MM.1S (cell line): ENCODE measurements at places on chromosomes 5 and 9.

- H3K27ac ChIP-seq: no peak overlapping the region
- no peaks in the 10 kb centered on the region for H3K27me3 ChIP-seq
- no peaks in the 10 kb centered on the region for H3K36me3 ChIP-seq
- DNase-seq: no peak
- no peaks in the 10 kb centered on the region for H3K4me1 ChIP-seq
- H3K4me3 ChIP-seq: no peak overlapping the region
Measured at GRCh38 chr5:57360871-57361270, 121.7 kb downstream of the ACTBL2 start.

DNA sequence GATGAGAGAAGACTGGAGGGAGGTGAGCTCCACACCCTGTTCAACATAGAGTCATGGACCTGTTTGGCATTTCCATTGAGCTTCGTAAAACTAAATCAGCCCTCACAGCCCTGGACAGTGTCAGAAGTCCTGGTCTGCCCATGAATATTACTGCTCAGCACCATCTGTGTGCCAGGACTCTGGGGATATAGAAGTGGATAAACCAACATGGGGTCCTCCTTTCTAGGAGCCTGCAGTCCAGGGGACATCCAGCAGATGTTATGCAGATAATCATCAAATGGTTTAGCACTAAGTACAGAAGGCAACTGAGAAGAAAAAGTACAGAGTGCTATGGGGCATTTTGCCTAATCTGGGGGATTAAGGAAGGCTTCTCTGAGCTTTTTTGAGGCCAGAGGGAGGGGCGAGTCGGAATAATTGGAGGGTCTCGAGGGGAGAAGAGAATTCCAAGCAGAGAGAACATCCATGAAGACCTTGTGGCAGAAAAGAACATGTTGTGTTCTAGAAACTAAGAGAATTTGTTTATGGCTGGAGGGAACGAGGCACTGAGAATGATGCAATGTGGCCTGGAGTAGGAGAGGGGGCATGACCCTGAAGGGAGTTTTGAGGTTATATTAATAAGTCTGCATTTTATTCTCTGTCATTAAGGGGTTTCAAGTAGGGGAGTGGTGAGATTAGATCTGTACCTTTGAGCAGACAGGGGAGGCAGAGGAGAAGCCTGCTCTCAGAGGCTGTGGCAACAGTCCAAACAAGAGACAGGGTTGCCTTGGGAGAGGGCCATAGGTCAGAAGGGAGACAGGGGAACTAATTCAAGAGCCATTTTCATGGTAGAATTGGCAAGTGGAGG lies 63.5 kb upstream of the SLC2A8 start:
- H3K4me3 ChIP-seq: no peak overlapping the region
- H3K27me3 ChIP-seq: no peaks in the 10 kb centered on the region
- no peaks in the 10 kb centered on the region for H3K4me1 ChIP-seq

DNA sequence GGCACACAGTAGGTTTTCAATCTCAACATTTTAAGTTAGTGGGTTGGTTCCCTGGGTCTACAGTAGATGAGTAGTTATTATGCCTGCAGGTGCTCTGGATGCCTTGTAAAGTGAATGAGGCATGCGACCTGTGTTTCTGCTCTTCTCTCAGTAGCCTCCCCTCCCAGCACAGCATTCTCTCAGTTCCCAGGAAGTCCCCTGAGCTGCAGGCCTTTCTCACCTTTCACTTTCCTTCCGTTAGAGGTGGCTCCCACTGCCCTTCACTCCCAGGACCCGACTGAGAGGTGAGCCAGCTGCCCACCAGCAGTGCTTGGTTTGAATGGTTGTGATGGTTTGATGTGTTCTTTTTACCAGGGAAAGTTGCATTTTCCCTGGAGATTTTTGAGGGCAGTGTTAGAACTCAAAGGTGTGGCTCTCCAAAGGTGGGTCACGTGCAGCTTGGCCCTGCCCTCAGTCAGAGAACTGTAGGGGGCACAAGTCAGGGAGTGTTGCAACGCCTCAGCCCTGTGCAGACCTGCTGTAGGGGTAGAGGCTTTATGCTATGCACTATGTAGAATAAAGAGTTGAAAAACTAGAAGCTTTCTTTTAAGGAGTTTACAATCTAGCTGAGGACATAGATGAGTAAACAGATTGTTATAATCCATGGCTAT lies 173.8 kb downstream of the NTRK2 start:
- no peak for DNase-seq
- no peak overlapping the region for H3K4me3 ChIP-seq
- H3K27me3 ChIP-seq: no peaks in the 10 kb centered on the region
- H3K36me3 ChIP-seq: no peaks in the 10 kb centered on the region
- H3K4me1 ChIP-seq: 0 out of 2 replicates have a peak, but pooled peaks cover 6% of the 10 kb centered on the region
- no peak overlapping the region for H3K27ac ChIP-seq

DNA sequence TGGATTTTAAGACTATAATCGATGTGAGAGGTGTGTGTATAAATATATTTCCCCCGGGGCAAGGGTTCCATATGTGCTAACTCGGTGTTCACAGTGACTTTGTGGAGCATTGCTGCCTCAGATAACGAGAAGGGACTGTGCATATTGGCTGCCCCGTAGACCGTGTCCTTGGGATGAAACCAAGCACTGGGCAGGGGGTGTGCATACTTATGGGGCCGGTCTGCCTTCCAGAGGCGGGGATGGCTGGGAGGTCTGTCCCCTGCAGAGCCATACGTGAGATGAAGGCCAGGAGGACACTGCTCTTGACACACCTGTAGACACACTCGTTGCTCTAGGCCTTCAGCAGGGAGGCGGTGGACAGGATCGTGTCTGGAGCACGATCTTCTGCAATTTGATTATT lies 56.0 kb upstream of the ZNF354A start:
- no peak for DNase-seq
- H3K27me3 ChIP-seq: no peaks in the 10 kb centered on the region
- H3K4me3 ChIP-seq: no peak overlapping the region

- H3K4me1 ChIP-seq: no peaks in the 10 kb centered on the region
- DNase-seq: no peak
- H3K4me3 ChIP-seq: no peak overlapping the region
- H3K36me3 ChIP-seq: no peaks in the 10 kb centered on the region
- no peaks in the 10 kb centered on the region for H3K27me3 ChIP-seq
- no peak overlapping the region for H3K27ac ChIP-seq
Measured at GRCh38 chr9:13970018-13970417, 343.9 kb downstream of the NFIB start.

- H3K4me3 ChIP-seq: no peak overlapping the region
- DNase-seq: no peak
- peaks cover 10% of the 10 kb centered on the region for H3K4me1 ChIP-seq
- no peaks in the 10 kb centered on the region; the same call in 1 of the 2 replicates for H3K27me3 ChIP-seq
Measured at GRCh38 chr5:24385617-24386016, 259.2 kb downstream of the CDH10 start.

- no peak overlapping the region for H3K27ac ChIP-seq
- H3K4me1 ChIP-seq: no peaks in the 10 kb centered on the region
- DNase-seq: no peak
- H3K36me3 ChIP-seq: no peaks in the 10 kb centered on the region
Measured at GRCh38 chr9:33375841-33376321, 26.5 kb downstream of the AQP7 start.

- no peak overlapping the region for H3K4me3 ChIP-seq
- H3K27ac ChIP-seq: no peak overlapping the region
- no peaks in the 10 kb centered on the region for H3K36me3 ChIP-seq
- peak; percentile 54 for DNase-seq
- no peaks in the 10 kb centered on the region for H3K27me3 ChIP-seq
Measured at GRCh38 chr5:45038366-45038987, 229.7 kb downstream of the MRPS30 start.

- H3K4me1 ChIP-seq: peaks cover 12% of the 10 kb centered on the region; the same call in 1 of the 2 replicates
- peak overlapping the region; percentile 34; the same call in 1 of the 2 replicates for H3K27ac ChIP-seq
- DNase-seq: peak; percentile 42
- H3K27me3 ChIP-seq: no peaks in the 10 kb centered on the region
Measured at GRCh38 chr5:43304525-43304924, 8.7 kb downstream of the HMGCS1 start.

GRCh38 chr9:138003485-138004190 lies 126.1 kb downstream of the CACNA1B start:
- no peak overlapping the region for H3K27ac ChIP-seq
- no peak for DNase-seq
- H3K4me1 ChIP-seq: no peaks in the 10 kb centered on the region
- peaks cover 93% of the 10 kb centered on the region for H3K27me3 ChIP-seq
- no peaks in the 10 kb centered on the region for H3K36me3 ChIP-seq

- H3K4me3 ChIP-seq: no peak overlapping the region
- no peak overlapping the region for H3K27ac ChIP-seq
- H3K27me3 ChIP-seq: no peaks in the 10 kb centered on the region
- H3K4me1 ChIP-seq: 0 out of 2 replicates have a peak, but pooled peaks cover 3% of the 10 kb centered on the region
- H3K36me3 ChIP-seq: no peaks in the 10 kb centered on the region
Measured at GRCh38 chr9:114319147-114319546, 3.8 kb upstream of the ORM1 start.

GRCh38 chr9:101162231-101162630 lies 133.7 kb downstream of the PLPPR1 start:
- no peak overlapping the region for H3K27ac ChIP-seq
- DNase-seq: no peak
- H3K4me3 ChIP-seq: no peak overlapping the region
